ENCODE measurements at places on chromosomes 4 and X.
A peak's percentile ranks its signal among the peaks of the same experiment; 100 is the strongest.

DNA sequence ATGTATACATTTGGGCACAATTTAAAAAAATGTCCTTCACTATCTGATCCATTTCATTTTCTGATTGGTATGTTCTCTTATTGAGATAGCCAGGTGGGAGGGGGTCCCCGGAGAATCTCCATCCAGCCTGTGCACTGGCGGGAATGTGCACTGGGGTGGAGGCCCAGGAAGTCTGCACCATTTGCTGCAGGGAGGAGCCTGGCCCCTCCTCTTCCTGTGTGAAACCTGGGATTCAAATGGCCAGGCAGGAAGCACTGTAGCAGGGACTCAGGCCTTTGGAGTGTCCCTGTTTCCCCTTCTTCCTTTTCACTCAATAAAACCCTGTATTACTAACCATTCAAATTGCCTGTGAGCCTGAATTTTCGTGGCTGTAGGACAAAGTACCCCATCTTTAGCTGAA, 44.3 kb downstream of the GPRIN3 start:
- DNase-seq = no peak

- DNase-seq = no peak
These were observed 1.4 kb downstream of the AR start for GRCh38 chrX:67545036-67545821.

DNA sequence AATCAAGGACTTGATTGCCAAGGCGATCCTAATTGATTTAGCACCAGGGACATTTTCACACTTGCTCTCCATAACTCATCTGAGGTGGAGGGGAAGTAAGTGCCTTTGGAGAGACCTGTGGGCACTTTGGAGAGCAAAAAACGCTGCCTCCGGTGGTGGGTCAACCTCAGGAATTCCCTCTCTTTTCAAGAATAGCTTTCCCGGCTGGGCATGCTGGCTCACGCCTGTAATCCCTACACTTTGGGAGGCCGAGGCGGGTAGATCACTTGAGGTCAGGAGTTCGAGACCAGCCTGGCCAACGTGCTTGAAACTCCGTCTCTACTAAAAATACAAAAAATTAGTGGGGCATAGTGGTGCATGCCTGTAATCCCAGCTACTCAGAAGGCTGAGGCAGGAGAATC, 49.2 kb downstream of the PRPS1 start:
- peak; percentile 18 for DNase-seq

- DNase-seq = no peak
These were observed 12.7 kb downstream of the HPGDS start for GRCh38 chr4:94329933-94330332.

DNA sequence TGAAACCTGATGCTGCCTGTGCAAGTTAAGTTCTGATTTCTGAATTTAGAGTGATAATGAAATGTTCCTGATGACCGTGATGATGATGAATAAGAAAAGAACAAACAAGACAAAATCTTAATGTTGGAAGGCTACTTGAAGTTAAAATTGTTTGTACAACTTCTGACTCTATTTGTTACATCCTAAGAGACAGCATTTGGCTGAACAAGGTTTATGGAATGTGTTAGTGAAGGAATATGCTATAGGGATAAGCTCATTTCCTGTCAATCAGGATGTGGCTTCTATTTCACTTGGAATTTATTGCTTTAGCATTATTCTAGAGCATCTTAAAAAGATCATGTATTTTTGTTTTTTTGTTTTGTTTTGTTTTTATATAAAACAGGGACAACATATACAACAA, 267.5 kb downstream of the FAT4 start:
- peak; percentile 38 for DNase-seq

DNA sequence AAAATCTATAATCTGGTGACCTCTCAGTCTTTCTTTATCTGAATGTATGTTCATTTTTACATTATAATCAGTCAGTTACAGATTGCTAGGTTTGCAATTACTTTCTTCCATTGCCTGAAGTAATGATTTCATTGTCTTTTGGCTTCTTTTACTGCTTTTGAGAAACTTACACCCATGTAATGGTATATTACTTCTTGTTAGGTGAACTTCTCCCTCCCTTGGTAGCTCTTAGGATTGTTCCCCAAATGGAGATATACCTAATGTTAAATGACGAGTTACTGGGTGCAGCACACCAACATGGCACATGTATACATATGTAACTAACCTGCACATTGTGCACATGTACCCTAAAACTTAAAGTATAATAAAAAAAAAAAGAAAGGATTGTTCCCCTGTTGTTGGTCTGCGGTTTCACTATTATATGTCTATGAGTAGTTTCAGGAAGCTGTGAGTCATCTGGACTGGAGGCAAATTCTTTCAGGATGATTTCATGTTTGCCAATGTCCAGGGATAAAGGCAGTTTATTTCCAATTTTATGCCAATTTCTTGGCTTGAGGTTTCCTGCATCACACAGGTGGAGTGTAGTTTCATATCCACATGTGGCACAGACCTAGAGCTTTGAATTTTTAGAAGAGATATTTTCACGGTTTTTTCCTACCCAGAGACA, 21.8 kb downstream of the SPANXC start:
- DNase-seq = peak; percentile 66

- DNase-seq = no peak
These were observed 22.7 kb downstream of the DYNLT3 start for GRCh38 chrX:37824491-37825214.

- DNase-seq = no peak
These were observed 192.7 kb upstream of the S100G start for GRCh38 chrX:16457239-16457638.

- no peak for DNase-seq
These were observed 1122.9 kb upstream of the PCDH10 start for GRCh38 chr4:132026166-132026565.

GRCh38 chr4:186698028-186698427, 25.6 kb downstream of the FAT1 start:
- DNase-seq = no peak

DNA sequence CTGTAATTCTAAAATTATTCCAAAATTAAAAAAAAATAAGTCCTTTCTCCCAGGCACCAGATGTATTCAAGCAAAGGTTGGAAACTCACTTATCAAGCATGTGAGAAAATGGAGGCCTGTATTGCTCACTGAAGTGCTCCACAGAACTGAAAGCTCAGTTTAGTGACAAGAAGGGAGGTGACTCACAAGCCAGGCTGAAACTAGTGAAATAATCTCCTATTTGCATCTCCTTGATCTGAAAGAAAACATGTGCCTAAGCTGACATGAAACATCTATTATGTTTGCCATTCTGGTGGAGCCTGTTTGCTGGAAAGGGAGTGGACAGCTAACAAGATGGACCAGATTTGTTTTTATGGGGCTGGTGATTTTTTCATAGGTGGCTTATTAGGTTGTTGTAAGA, 54.0 kb upstream of the AMELX start:
- peak; percentile 85 for DNase-seq

DNA sequence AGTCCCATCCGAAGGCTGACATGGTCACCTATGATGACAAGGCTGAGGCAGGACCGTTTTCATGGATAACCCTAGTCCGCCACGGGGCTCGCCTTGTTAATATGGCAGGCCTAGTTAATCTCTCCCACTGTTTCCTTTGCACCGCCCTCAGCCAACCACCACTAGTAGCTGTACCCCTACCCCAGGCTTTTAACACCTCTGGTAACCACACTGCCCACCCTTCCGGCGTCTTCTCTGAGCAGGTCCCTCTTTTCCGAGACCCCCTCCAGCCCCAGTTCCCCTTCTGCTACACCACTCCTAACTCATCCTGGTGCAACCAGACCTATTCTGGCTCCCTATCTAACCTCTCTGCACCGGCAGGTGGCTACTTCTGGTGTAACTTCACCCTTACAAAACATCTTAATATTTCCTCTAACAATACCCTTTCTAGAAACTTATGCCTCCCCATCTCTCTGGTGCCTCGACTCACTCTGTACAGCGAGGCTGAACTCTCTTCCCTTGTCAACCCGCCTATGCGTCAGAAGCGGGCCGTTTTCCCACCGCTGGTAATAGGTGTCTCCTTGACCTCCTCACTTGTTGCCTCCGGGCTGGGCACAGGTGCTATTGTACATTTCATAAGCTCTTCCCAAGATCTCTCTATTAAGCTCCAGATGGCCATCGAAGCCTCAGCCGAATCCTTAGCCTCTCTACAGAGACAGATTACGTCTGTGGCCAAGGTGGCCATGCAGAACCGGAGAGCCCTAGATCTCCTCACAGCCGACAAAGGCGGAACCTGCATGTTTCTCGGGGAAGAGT, 964.4 kb downstream of the RPA4 start:
- DNase-seq = no peak

- DNase-seq = peak; percentile 62
These were observed 78.6 kb downstream of the CAMK2D start for GRCh38 chr4:113682730-113683537.

- DNase-seq = no peak
These were observed 378.4 kb downstream of the PABPC4L start for GRCh38 chr4:133823177-133823576.

GRCh38 chr4:117968606-117969005, 65.7 kb upstream of the NDST3 start:
- no peak for DNase-seq

- peak; percentile 41 for DNase-seq
These were observed 182.8 kb downstream of the MOSPD2 start for GRCh38 chrX:15056044-15056443.

DNA sequence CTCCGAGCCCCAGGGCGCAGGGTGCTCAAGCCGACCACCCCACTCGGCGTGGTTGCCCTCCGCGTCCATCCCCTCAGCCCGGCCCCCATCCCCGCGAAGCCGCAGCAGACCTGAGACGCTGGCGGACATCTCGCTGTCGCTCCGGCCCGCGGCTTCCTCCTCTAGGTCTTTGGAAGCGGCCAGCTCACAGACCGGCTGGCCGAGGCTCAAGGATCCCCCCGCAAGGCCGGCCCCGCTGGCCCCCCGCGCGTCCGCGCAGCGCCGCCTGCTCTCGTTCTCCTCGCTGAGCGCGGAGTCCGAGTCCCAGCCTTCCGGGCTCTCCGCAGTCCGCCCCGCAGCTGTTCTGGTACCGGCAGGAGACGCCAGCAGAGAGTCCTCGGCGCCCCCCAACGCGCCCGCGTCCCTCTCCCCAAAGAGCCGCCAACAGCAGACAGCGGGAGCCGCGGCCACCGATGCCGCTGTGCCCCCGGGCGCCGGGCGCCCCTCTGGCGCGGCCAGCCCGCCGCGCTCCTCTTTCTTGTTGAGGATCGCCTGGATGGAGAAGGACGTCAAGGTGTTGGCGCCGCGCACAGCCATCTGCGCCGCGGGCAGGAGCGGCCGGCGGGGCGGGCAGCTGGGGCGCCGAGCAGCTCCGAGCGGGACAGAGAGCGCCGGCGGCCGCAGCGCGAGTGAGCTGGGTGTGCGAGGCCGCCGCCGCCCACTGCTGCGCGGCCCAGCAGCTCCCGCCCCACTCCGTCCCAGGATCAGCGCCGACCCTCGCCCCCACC, at the start of gene NKX3-2:
NKX3-2 (minus strand) TSS at position 670 of the 767 bp plus-strand sequence; CDS start at position 576, 94 bp downstream.
- peak; percentile 53 for DNase-seq

- peak; percentile 48 for DNase-seq
These were observed 6.2 kb upstream of the IQSEC2 start for GRCh38 chrX:53287493-53288138.

DNA sequence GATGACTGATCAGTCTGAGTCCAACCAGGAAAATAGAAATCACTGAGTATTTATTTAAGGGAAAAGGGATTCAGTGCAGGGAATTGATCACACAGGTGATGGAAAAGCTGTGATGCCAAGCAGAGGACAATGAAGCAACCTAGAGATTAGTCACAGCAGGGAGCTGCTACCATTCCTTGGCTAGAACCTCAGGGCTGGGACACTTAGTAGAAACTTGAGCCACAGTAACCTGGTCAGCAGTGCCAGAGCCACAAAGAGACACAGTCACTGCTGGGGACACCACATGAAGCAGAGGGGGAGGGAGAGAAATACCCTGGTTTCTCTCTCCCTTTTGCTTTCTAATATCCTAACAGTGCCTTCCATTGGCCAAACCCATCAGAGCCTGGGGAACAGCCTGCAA, 38.7 kb downstream of the RTL9 start:
- DNase-seq = peak; percentile 39

DNA sequence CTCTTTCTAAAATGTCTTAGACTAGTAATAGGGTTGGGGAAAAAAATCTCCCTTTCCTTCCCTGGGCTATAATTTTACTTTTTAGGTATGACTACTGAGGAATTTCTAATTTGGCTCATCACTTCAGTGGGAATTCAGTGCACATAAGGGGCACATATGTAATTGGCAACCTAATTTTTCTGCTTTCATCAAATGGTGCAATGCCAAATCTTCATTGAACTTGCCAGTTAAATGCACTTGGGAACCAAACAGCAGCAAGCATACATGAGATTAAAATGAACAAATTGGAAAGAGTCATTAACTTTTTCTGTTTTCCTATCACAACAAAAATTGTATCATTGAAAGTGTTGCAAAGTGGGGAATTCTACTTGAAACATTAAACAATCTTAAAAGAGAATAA, 2.9 kb upstream of the CCSER1 start:
- no peak for DNase-seq
